ENCODE measurements at places on chromosomes 2 and 18. TPM values are rescaled to one million over a fixed set of nuclear protein-coding genes. Genes with fewer than 3 reads are reported as not detected.

Gene PDE6D
- 23.2 TPM for polyA plus RNA-seq

Gene FLACC1
- polyA plus RNA-seq = 0.51 TPM

Gene TSPYL6
- 0.03 TPM for polyA plus RNA-seq

Gene TMEM247
- not detected for polyA plus RNA-seq

Gene PPP4R1
- polyA plus RNA-seq = 72.4 TPM

Gene CWC22
- polyA plus RNA-seq = 4.9 TPM

Gene MGAT4A
- polyA plus RNA-seq = 38.4 TPM

Gene ABCB11
- not detected for polyA plus RNA-seq

Gene SULT1C3
- not detected for polyA plus RNA-seq

Gene ATOH8
- 0.22 TPM for polyA plus RNA-seq
